ENCODE measurements at places on chromosomes 1 and 21. TPM values are rescaled to one million over a fixed set of nuclear protein-coding genes. Genes with fewer than 3 reads are reported as not detected.

GRCh38 chr1:22496536-22497160 lies 45.0 kb downstream of the ZBTB40 start:
- H3K4me1 ChIP-seq = peaks cover 7% of the 10 kb centered on the region
- no peak overlapping the region for H3K27ac ChIP-seq
- peaks cover 5% of the 10 kb centered on the region for H3K36me3 ChIP-seq
- no peak for DNase-seq
- no peaks in the 10 kb centered on the region for H3K27me3 ChIP-seq

- DNase-seq = no peak
- H3K36me3 ChIP-seq = no peaks in the 10 kb centered on the region
- H3K27me3 ChIP-seq = no peaks in the 10 kb centered on the region
- no peaks in the 10 kb centered on the region for H3K4me1 ChIP-seq
Measured at GRCh38 chr1:117686907-117687306, 81.1 kb downstream of the TENT5C start.

The TCHH gene
- total RNA-seq = 0.35 TPM

DNA sequence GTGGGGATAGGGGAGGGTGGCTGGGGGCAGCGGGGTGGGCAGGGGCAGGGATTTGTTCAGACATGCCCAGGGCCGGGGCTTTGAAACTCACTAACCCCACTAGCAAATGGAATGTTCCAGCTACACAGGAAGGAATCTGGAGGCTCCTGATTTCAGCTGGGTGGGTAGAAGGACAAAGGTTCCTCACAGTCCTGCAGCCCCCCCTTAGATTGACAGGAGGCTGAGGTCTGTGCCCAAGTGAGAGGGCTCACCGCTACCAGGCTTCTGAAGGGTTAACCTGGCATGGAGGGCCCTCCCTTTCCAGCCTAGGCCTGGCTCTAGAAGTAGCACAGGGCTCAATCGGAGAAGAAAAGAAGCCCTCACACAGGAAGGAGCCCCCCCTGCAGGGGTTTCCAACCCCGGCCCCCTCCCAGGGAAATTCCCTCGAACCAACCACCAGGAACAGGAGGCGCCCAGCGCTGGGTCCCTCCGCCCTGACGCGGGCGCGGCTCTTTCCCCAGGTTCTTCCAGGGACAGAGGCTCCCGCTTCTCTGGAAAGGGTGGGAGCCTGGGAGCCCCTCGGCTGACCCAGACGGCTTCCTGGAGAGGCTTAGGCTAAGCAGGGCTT lies 3.3 kb downstream of the EPHA2 start:
- H3K27ac ChIP-seq = peak overlapping the region; percentile 49
- peak overlapping the region; percentile 63 for H3K4me3 ChIP-seq
- H3K4me1 ChIP-seq = peaks cover 7% of the 10 kb centered on the region
- DNase-seq = no peak
- no peaks in the 10 kb centered on the region for H3K27me3 ChIP-seq
- H3K36me3 ChIP-seq = no peaks in the 10 kb centered on the region
